Pancreas (tissue), 10 donors: ENCODE measurements at places on chromosomes 3 and 15. TPM values are rescaled to one million over a fixed set of nuclear protein-coding genes. Genes with fewer than 3 reads are reported as not detected.

ANKUB1 gene
- total RNA-seq = not detected

GRCh38 chr3:115340586-115340985, 193.5 kb upstream of the ZBTB20 start:
- no peak overlapping the region for H3K27ac ChIP-seq
- no peaks in the 10 kb centered on the region for H3K4me1 ChIP-seq
- DNase-seq = no peak
- H3K4me3 ChIP-seq = no peak overlapping the region
- H3K36me3 ChIP-seq = no peaks in the 10 kb centered on the region

ISLR gene
- 1.5 TPM for total RNA-seq

DUOXA2 gene
- 0.35 TPM for total RNA-seq

- no peak overlapping the region for H3K4me3 ChIP-seq
- H3K27ac ChIP-seq = no peak overlapping the region
- no peaks in the 10 kb centered on the region for H3K36me3 ChIP-seq
Observed at GRCh38 chr3:172882563-172882962, 132.0 kb downstream of the ECT2 start.

- H3K27ac ChIP-seq = no peak overlapping the region
- H3K4me1 ChIP-seq = no peaks in the 10 kb centered on the region
- H3K27me3 ChIP-seq = no peaks in the 10 kb centered on the region
- no peaks in the 10 kb centered on the region for H3K36me3 ChIP-seq
- no peak overlapping the region for H3K4me3 ChIP-seq
Observed at GRCh38 chr15:100692246-100692645, 89.9 kb downstream of the ASB7 start.

- no peaks in the 10 kb centered on the region for H3K27me3 ChIP-seq
- H3K4me1 ChIP-seq = no peaks in the 10 kb centered on the region
- DNase-seq = no peak
- no peak overlapping the region for H3K27ac ChIP-seq
- H3K4me3 ChIP-seq = no peak overlapping the region
Observed at GRCh38 chr3:110456438-110457138, 615.0 kb upstream of the NECTIN3 start.

CPLX3 gene
- total RNA-seq = not detected

- no peak overlapping the region for H3K27ac ChIP-seq
- no peak overlapping the region for H3K4me3 ChIP-seq
- H3K36me3 ChIP-seq = no peaks in the 10 kb centered on the region
- no peaks in the 10 kb centered on the region for H3K27me3 ChIP-seq
Observed at GRCh38 chr15:77975332-77976094, 102.0 kb downstream of the TBC1D2B start.

DNA sequence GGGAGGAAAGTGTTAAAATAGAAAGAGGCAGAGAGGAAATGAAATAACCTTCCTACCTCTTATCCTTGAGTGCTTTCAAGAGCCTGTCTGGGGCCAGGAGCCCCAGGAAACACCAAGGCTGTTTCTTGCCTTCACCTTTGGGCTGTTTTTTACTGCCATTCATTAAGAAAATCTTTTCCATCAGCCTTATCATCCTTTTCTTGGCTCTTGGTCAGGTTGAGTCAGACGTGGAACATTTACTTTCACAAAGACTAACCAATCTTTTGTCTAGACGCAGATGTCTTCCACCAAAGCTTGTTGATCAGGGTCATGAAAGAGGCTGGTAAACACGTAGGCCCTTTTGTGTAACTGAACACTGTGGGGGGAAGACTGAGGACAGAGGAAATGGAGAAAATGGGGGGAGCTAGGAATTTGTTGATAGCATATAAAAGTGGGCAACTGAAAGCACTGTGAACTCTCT, 151.0 kb upstream of the THBS1 start:
- no peak for DNase-seq
- peaks cover 6% of the 10 kb centered on the region for H3K4me1 ChIP-seq
- no peaks in the 10 kb centered on the region for H3K36me3 ChIP-seq
- H3K27me3 ChIP-seq = no peaks in the 10 kb centered on the region
- no peak overlapping the region for H3K4me3 ChIP-seq

GRCh38 chr3:171257251-171258203, 202.7 kb downstream of the TNIK start:
- no peaks in the 10 kb centered on the region for H3K36me3 ChIP-seq
- H3K4me1 ChIP-seq = no peaks in the 10 kb centered on the region
- H3K27ac ChIP-seq = no peak overlapping the region
- H3K4me3 ChIP-seq = no peak overlapping the region
- no peaks in the 10 kb centered on the region for H3K27me3 ChIP-seq
- no peak for DNase-seq

TMCO5A gene
- not detected for total RNA-seq

SCAANT1 gene
- not detected for total RNA-seq
